ENCODE measurements at places on chromosomes 6 and 20.

DNA sequence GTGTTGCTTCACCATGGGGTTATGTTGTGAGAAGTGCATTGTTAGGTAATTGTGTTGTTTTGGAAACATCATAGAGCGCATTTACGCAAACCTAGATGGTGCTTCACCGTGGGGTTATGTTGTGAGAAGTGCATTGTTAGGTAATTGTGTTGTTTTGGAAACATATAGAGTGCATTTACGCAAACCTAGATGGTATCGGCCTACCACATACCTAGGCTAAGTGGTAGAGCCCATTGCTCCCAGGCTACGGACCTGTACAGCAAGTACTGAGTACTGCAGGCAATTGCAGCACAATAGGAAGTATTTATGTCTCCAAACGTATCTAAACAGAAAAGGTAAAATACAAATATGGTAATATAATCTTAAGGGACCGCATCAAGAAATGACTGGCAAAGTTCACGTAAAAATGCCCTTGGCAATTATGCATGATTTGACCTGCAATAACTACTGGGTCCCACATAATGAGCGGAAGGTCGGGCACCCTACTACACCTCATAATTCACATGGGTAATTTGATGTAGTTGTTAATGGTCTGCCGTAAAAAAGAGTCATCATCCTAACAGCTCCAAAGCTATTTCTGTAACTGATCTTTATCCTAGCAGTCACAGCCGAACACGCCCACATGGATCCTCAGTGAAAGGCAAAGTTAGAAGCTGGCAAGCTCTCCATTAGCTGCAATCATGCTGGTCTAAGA lies 76.0 kb downstream of the RSPH3 start:
- DNase-seq: no peak

- DNase-seq: no peak
Observed at GRCh38 chr6:43983191-43983590, 144.1 kb downstream of the MRPL14 start.

GRCh38 chr20:25586877-25587276 lies 1.5 kb upstream of the NINL start:
- DNase-seq: no peak

DNA sequence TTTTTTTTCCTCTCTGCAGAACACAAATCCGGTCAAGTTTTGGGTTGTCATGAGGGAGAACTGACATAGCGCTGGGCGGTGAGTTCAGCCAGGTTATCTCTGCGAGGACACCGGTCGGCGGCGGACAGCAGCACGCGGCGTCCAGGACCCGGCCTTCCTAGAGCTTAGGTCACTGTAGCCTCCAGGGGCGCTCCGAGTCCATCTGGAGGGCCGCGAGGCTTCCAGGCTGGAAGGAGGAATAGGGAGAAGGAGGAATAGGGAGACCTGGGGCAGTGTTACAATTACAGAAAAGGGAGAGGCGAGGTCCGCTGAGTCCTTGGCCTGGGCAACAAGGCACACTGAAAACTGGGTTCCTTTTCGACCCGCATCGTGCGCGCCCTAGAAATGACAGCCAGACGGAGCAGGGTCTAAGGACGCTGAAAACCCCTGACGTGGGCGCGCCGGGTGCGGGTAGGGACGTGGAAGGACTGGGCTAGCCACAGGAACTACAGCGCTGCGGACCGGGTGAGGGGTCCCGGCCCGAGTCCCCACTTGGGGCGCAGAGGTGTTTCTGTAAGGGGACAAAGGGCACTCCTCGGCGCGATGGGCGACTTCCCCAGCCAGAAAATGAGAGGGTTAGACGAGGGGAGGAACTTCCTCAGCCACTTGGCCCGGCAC lies 536 bp upstream of the FNDC1 start:
- DNase-seq: no peak

- DNase-seq: no peak
Observed at GRCh38 chr6:3188262-3188661, 30.9 kb upstream of the TUBB2A start.

DNA sequence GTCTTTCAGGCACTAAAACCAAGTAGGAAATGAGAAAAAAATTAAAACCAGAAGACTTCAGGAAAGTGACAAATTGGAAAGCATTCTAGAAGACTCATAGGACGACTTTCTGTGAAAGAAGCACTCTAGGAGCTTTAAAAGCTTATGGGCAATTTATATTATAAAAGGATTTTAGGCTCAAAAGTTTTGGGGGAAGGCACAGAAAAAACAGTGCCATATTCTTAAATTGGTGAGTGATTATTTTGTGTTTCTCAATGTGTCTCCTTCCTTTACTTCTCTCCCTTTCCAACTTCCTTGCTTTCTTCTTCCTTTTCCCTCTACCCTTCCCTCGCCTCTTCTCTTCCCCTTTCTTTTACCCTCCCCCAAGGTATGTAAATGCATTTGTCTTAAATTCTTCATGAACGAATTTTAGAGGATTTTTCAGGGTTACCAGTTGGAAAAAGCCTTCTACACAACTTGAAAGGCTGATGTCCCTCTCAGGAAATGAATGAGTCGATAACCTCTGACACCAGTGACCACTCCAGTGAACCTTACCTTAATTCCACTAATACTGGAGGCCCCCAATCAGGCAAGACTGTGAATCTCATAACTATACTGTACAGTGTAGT lies 2.6 kb upstream of the LIN28B start:
- no peak for DNase-seq

GRCh38 chr6:125054331-125054730 lies 92.1 kb downstream of the RNF217 start:
- no peak for DNase-seq

DNA sequence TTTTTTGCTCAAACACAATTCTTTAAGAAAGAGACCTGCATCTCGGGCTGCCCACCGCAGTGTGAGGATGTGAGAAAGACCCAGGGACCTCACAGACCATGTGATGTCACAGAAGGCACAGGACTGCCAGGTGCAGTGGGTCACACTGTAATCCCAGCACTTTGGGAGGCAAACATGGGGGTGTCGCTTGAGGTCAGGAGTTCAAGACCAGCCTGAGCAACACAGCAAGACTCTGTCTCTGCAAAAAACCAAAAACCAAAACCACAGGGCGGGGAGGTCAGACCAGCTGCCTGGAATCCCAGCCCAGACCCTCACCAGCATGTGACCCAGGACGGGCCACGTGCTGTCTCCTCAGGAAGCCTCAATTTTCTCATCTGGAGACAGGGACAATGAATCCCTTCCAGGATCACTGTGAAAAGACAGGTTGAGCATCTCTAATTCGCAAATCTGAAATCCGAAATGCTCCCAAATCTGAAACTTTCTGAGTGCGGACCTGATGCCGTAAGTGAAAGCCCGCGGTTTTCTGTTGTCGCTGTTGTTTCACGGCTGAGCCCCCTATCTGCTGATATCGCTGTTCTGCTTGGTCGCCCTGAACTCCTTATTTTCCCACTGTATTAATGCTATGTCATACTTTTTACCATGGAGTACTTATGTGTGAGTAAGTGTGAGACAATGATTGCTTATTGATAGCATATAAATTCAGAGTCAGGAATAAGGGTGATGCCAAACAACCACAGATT lies 159.5 kb upstream of the PTPN1 start:
- no peak for DNase-seq

DNA sequence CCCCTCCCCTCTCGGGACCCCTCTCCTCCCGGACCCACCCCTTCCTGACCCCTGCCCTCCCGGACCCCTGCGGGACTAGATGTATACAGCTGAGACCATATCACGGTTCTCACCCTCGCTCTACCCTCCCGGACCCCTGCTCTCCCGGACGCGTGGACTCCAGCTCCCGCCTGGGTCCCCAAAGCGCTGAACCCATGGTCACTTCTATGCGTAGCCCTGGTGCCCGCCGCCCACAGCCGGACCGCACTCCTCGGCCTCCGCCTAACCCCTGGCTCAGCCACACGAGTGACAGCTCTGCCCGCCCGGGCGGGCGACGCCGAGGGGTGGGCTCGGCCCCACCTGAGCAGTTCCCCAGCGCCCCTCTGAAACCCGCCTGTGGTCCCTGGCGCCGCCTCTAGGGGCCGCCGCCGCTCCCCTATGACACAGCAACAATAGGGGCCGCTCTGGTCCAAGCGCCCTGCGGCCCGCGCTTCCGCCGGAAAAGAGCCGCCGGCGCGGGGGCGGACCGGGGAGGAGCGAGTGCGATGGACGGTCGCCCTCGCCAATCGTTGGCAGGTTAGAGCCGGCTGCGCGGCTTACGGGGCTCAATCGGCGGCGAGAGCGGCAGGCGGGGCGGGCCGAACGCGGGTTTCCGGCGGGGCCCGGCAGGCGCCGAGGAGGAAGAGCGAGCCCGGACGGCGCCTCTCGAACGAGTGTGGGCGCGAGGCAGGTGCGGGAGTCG lies at the start of gene ADRM1:
Gene ADRM1, plus strand, starts transcription at position 657 of the 721 bp plus-strand sequence. CDS start 572 bp downstream, outside the sequence.
- DNase-seq: peak; percentile 86

- peak; percentile 38 for DNase-seq
Observed at GRCh38 chr6:127971945-127972391, 71.1 kb upstream of the THEMIS start.

- DNase-seq: no peak
Observed at GRCh38 chr6:106359959-106360409, 533 bp upstream of the CRYBG1 start.

DNA sequence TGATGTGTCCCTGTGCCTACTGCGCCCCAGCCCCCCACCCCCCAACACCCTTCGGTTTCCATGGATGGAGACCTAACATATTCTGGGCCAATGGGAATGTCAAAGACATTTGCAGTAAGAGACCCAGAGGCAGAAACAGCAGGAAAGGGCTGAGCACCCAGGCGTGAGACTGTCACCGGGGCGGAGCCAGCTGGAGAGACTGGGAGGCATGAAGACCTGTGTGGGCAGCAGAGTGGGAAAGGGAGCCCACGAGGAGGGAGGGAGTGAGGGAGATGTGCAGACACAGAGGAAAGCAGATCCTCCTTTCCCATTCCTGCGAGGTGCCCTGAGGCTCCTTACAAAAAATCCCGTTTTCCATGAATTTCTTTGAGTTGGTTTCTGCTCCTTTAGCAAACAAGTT lies 150.2 kb downstream of the FOXC1 start:
- DNase-seq: no peak

DNA sequence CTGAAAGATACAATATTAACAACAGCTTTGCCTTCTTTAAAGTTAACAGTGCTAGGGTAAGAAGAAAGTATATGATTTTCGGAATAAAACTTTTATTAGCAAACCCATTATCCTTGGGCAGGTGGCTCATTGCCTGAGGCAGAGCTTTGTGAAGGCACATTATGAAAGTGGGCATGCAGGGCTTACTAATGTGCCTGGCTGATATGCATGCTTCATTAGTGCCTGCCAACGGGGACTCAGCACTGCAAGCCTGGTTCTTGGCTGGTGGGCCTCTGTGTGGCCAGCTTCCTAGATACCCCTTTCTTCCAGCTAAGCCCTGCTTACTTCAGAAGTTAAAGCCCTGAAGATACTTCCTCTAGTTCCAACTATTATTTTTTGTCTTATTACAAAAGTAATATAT lies 481.6 kb downstream of the ADGRB3 start:
- DNase-seq: no peak

DNA sequence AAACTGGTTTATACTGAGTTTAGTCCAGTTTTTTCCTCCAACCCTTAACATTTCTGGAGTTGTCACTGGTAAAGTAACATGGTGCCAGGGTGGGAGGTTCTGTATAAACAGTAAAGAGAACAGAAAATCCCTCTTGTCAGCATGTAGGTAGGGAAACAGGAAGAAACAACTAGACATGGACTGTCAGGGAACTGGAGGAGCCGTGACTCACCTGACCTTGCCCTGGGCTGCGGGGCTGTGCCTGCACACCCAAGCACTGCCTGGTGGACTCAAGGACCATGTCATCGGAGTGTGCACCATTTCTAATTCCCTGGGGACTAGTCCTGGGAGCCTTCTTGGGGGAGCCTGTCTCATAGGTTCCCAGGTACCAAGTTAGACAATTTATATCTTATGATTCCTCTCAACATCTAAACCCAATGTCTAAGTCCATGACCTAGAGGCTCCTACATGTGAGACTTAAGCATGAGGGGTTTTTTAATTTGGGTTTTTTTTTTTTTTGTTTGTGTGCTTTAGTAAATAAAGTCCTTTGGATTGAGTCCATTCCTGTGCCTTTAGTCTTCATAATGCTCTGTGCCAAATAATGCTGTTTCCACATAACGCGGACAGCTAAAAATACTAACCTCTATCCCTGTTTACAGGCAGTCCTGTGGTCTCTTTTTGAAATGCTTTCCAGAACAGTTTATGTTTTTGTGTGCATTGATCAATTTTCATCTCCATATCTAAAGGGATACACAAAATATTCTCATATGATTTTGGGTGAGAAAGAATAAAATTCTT lies 136.9 kb upstream of the SUPT3H start:
- no peak for DNase-seq

DNA sequence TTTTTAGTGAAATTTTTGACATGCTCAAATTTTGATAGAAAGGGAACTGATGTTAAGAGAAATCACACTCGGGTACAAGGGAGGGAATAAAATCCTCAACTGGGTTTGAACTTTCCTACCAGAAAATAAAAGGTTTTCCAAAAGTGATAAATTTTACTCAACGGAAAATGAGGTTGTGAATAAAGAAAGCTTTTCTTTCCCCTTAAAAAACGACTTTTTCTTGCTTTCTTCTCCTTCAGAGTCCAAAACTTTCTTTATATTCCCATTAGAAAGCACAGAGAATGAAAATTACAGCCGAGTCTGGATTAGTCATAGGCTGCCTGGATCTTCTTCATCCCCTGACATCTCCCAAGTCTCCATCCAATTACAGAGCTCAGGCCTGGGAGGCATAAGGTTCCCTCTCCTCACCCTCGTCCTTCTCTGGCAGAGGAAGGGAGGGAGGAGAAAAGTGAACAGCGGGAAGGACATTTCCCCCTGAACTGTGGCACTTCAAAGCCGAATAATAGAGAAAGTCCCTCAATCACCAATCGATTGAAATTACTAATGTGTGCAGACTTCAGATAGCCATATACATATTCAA lies 28.1 kb upstream of the QKI start:
- peak; percentile 27 for DNase-seq

DNA sequence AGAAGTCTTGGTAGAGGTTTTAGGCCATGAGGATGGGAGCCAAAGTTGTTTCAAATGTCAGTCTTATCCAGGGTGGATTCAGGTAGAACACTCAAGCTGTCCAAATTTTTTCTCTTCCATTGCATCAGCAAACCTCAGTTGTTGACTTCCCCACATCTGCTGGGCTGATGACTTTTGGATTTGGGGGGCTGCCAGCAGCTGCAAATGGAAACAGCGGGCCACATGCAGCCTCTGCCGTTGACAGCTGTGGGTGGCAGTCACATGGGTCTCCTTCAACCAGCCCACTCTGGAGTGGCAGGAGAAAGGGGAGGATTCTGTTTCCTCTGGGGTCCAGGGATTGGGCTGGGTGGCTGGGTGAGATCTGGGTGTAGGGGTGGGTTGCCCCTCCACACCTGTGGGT lies 5.8 kb upstream of the MLN start:
- no peak for DNase-seq

GRCh38 chr20:57868310-57868709 lies 158.5 kb upstream of the PMEPA1 start:
- no peak for DNase-seq

- DNase-seq: no peak
Observed at GRCh38 chr6:108562503-108562993, 1.8 kb downstream of the FOXO3 start.

All from skeletal muscle cell (primary cell).